ENCODE measurements at places on chromosomes 7 and 10.

DNA sequence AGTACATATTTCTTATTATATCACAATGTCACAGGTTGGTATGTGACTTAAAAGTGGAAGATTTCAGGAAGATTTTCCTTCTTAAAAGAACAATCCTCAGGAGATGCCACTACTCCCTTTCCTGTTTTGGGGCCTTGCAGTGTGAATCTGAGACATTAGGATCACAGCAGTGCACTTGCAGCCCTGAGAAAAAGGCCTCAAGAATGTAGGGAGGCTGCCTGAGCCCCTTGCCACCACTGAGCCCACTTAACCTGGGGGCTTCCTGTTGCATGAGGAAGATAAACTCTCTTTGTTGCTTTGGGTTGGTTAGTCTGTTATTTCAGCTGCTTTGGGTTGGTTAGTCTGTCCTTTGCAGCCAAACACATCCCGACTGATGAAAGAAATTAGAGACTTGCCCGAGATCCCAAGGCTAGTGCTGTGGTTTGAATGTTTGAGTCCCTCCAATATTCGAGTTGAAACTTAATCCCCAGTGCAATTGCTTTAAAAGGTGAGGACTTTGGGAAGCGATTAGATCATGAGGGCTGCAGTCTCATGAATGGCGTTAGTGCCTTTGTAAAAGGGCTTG is 151.3 kb upstream of the SP4 start:
- DNase-seq = no peak

GRCh38 chr10:4623757-4624420 is 202.1 kb upstream of the AKR1E2 start:
- no peak for DNase-seq

GRCh38 chr7:90413185-90413528 is 9.9 kb downstream of the CLDN12 start:
- DNase-seq = no peak

GRCh38 chr10:121841862-121842261 is 86.0 kb downstream of the ATE1 start:
- DNase-seq = no peak

DNA sequence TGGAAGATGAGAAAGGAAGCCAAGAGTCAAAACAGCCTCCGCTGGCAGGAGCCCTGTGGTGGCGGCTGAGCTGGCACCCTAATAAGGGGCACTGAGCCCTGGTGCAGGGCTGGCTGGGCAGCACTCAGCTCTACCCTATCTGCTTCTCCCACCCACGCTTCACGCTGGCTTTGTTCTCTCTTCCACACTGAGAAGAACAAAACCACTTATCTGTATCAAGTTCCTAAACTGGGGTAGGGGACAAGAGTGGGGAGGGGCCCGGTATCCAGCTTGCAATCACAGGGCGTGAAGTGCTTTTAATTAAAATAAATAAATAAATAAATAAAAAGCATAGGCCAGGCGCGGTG is 52.1 kb downstream of the FAM53B start:
- DNase-seq = no peak

- DNase-seq = no peak
Measured at GRCh38 chr7:139746652-139747051, 31.1 kb downstream of the HIPK2 start.

GRCh38 chr10:86960003-86960862 is 1.8 kb downstream of the SNCG start:
- peak; percentile 77 for DNase-seq

DNA sequence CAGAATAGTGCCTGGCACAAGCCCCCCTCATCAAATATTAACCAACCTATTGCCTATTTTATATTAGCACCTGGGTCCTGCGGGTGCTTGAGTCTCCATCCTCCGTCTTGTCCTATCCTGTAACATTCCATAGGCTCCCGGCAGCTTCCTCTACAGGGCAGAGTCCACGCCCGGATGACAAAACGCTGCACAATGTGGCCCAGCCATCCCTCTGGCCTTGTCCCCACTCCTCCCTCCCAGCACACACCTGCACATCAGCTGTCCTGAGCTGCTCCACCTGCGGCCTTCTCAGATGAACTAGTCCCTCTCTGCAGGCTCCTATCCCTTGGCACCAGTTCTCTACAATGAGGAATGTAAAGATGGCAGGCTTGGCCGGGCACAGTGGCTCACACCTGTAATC is 153.5 kb upstream of the PDE1C start:
- DNase-seq = no peak

- no peak for DNase-seq
Measured at GRCh38 chr10:78448994-78449418, 415.3 kb downstream of the RPS24 start.

GRCh38 chr10:86956848-86957448 is 467 bp downstream of the MMRN2 start:
- DNase-seq = no peak

DNA sequence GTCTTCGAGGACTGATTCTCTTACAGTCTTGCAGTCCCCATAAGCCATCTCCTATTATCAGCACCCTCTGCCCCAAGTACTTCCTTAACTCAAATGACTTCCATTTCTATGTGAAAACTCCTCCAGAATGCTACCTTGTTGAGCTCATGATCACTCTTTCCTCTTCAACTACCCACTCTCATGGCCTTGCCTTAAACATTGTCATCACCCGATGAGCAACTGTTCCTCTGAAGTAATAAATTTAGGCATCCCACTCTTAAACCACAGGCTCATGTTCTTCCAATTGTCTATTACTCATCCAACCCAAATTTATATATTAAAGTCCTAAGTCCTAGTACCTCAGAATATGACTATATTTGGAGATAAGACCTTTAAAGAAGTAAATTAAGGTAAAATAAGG is 152.9 kb downstream of the C1GALT1 start:
- no peak for DNase-seq

DNA sequence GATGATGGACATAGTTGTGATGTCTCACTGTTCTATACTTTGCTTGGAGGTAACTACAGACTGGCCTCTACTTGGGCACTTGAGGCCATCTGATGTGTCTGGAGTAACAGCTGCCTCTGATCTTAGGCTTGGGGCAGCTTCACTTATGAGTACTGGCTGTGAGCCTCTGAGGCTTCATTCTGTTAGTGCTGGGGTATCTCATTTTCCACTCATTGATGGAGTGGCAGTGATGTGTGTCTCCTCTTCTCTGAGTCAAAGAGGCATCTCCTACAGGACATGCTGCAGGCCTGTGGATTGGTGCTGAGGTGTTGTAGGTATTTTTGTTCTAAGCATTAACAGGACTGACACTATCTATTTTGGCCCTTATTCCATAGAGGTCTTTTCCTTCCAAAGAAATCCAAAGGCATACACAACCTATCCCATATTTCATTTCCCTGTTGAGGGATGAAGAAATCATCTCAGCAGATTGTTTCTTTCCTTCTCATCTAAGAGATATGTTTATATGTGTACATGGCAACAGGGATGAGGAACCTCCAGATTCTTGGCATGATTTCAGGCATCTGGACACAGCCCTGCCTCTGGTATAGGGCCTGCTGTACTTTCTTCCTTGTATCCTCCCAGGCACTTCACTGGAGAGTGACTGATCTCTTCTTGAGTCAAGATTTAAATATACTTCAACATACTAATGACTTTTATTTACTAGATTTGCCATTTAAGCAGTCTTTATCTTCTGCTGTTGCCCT is 65.7 kb upstream of the NOBOX start:
- no peak for DNase-seq

GRCh38 chr7:69968969-69969556 is 370.8 kb downstream of the AUTS2 start:
- DNase-seq = no peak

GRCh38 chr7:35258868-35259522 is 5.1 kb upstream of the TBX20 start:
- no peak for DNase-seq

DNA sequence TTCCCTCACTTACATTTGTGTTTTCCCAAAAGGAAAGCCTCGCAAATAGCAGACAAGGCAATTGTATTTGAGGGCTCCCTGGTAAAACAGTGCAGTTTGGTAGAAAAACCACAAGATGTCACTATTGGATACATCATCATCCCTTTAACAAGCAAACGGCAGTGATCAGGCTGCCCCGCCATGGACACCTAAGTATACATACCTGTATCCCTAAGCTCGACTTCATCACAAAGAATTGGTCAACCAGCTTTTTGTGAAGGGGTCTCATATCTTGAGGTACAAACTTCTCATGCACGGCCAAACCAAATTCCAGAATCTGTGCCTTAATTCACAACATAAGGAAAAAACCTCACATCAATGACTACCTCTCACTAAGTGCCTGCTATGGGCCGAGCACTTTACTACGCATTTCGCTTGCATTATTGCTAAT is 179.5 kb upstream of the IMMP2L start:
- peak; percentile 66 for DNase-seq

All from HuH-7.5 (cell line).